GDM1 (cell line): ENCODE measurements at places on chromosomes 12 and 14.

DNA sequence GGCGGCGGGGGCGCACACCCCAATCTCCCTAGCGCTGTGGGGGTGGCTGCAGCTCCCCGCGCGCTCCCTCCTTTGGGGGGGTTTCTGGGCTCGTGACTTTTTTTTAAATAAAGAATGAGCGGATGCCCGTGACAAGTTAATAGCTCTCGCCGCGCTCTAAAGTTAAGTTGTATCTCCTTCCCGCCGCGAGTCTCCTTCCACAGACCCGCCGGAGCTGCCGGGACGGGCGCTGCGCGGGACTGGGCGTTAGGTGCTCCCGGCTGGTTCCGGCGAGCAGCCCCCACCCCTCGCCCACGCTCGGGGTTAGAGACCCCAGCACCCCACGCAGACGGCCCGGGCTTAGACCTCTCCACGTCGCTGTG lies 82.6 kb upstream of the HMGA2 start:
- DNase-seq, result no peak

DNA sequence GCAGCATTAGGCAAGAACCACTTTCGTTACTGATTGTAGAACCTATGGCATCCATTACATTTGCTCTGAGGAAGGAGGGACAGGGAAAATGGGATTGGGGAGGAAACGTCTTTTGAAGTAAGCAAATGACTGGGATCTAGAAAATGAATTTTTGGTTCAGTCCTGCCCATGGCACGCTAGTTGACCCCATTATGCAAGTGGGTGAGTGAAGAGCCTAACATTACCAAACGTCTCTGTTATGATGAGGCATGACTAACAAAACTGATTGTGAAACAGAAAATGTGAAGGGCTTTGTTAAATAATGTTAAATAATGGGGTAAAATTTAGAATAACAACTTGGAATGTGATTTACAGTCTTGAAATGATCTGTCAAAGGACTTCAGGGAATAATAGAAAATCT lies 38.9 kb downstream of the CPSF2 start:
- DNase-seq, result no peak

DNA sequence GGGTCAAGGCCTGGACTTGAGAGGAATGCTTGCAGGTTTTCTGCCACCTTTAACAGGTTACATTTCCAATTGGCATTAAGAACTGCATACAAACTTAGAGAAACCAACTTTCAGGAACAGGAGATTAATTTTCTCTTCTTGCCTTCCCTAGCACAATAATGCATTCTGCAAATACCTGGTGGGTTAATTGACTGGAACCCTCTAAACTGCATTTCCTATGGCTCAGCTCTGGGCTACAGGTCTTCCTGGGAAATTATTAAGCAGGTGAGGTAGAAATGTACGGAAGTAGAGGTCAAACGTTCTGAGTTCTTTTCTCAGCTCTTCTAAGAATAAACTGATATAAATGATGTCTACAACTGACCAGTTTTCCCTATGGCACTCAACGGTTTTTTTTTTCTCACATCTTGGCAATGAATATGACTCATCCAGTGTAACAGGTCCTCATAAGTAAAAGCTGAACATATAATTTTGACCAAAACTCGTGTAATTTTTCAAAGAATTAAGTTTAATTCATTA lies 144.9 kb upstream of the PELI2 start:
- DNase-seq, result no peak

GRCh38 chr12:64733857-64734256 lies 25.3 kb downstream of the GNS start:
- no peak for DNase-seq
